Inflammatory macrophage (primary cell): ENCODE measurements at places on chromosomes 5 and 9.

DNA sequence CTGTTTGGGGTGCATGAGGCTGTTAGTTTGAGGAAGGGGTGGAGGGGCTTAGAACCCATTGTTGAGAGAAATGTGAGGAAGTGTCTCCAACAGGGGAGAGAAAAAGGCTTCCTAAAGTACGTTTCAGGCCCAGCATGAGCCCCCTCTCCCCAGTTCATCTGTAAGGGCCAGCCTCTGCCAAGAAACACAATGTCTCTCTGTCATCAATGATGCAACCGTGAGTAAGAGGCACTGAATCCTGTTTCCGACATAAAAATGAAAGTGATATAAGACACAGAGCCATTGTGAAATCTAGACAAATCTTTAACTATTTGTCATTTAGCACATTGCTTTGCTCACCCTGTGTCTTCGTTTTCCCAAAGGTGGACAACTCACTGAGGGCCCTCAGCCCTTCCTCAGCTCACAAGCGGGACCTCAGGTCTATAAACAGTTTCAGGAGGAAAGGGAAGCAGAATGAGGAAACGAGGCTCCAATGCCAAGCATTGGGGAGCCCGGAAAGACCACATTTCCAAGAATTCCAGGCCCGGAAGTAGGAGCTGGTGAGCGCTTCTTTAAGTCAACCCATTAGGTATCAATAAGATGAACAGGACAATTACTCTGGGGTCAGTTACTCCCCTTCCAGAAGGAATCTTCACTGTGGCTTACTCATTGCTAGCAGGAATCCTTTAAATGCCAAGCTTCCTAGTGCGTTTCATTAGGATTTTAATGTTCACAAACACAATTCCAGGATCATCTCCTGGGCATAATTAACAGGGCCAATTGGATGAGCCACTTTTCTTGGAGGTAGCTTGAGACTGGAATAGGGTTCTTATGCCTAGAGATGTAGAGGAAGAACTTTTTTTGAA is 59.0 kb upstream of the KLF4 start:
- peak; percentile 84 for DNase-seq

DNA sequence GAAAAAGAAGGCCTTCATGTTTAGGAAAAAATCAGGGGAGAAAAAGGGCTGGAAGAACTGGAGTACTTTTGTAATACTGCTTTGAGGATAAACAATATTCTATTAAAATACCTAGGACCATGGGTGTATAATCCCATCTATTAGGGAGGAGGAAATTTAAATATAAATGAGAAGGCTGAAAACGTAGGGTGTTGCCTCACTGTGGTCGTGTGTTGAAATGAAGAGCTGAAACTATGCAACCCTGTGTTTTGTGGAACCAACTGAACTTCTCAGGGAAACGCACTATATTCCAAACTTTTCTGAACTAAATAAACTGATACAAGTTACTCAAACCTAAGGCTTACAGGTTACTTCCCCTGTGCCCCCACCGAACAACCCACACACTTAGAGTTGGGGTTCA is 4.5 kb upstream of the CNTLN start:
- DNase-seq: peak; percentile 57

DNA sequence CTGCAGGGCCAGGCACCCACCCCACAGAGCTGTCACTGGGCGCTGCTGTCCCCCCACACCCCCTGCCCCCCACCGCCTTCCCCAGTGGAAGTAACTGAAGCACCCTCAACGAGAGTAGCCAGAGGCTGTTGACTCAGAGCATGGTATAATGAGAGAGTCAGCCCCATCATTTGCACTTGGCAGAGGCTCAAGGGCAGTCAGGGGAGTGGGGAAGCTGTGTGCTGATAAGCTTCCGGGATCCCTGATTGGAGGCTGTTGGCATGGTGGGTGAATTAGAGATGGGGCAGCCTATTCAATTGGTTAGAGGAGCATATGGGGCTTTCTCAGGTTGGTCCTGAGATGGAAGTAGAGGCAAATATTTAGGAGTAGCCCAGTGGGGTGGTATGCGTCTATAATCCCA is 77.1 kb upstream of the GOLM1 start:
- DNase-seq: no peak

DNA sequence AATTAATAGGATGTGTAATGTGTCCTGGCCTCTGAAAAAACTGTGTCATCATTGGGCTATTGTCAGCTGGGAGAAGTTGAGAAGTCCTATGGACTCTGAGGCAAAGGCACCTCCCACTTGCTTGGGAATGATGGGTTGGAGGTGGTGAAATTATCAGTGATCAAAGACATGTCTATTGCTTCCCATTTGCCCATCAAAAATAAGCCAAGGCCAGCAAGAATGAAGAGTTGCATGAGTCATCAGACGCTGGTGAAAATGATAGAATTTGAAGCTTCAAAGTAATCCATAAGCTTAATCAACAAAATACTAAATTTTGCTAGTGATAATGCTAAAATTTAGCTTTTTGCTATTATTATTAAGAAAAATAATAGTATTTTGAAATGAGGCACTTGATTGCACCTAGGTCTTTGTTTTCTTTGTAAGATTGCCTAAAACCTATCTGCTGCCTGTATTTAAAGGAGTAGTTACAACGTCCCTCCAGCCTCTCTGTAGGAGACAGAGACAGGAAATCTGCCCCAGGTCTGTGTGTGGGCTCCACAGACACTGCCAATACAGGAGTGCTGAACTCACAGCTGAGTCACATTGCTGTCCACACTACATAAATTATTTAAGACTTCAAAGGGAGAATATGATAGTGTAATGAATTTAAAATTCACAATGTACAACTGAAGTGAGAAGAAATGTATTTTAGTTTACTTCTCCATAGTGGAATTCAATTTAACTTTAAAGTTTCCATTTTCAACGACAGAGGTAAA is 48.4 kb upstream of the APC start:
- no peak for DNase-seq

DNA sequence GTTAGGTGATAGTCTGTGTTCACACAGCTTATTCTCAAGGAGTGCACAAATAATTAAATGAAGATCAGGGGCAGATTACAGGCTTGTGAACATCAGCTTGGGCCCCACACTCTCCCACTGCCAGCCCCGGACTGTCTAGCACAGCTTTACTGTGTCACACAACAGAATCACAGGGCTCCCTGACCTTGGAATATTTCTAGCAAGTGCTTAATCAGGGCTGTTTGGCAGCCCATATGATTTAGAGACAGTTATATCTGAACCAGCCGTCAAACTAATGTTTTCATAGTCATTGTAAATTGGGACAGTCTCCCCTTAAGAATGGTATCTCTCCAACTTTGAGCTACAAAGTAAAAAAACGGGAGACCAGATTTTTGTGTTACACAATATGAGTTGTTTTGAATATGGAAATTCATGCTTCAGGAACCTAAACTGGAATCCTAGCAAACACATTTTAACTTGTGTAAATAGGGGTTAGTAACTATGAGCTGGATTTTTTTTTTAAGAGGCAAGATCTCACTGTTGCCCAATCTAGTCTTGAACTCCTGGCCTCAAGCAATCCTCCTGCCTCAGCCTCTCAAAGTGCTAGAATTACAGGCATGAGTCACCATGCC is 517.6 kb downstream of the BNC2 start:
- DNase-seq: no peak

DNA sequence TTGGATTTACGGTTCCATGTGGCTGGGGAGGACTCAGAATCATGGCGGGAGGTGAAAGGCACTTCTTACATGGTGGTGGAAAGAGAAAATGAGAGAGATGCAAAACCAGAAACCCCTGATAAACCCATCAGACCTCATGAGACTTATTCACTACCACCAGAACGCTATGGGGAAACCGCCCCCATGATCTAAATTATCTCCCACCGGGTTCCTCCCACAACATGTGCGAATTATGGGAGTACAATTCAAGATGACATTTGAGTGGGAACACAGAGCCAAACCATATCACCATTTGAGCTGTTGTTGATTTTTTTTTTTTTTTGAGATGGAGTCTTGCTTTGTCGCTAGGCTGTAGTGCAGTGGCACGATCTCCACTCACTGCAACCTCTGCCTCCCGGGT is 16.5 kb downstream of the DAB2IP start:
- DNase-seq: no peak
